GOT3 (cell line): ENCODE measurements at places on chromosomes 11 and 22.

DNA sequence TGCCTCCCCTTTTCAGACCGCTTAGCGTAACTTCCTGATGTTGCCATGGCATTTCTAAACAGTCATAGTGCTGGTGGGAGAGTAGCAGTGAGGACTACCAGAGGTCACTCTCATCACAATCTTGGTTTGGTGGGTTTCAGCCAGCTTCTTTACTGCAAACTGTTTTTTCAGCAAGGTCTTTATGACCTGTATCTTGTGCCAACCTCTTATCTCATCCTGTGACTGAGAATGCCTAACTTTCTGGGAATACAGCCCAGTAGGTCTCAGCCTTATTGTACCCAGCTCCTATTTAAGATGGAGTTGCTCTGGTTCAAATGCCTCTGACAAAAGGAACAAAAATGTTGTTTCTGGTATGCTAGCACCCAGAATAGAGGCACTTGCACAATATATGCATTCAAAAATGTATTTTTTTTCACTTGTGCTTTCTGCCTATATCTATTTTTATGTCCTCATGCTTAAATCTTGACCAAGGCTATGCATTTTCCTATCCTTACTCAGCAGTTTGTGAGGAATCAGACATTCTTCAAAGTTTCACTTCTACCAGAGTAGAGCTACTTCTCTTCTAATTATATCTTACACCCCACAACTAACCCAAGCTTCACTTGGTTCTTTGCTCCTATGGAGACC lies 16.1 kb upstream of the OR51M1 start:
- DNase-seq, result no peak

GRCh38 chr11:71474141-71474770 lies 21.3 kb downstream of the NADSYN1 start:
- DNase-seq, result no peak

- no peak for DNase-seq
Measured at GRCh38 chr11:20238712-20239111, 78.4 kb upstream of the DBX1 start.

DNA sequence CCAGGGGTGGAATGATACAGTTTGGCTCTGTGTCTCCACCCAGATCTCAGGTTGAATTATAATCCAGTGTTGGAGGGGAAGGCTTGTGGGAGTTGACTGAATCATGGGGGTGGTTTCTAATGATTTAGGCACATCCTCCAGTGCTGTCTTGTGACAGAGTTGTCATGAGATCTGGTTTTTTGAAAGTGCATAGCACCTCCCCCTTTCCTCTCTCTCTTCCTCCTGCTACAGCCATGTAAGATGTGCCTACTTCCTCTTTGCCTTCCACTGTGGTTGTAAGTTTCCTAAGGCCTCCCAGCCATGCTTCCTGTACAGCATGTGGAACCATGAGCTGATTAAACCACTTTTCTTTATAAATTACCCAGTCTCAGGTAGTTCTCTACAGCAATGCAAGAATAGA lies 45.1 kb downstream of the THAP12 start:
- no peak for DNase-seq

- DNase-seq, result no peak
Measured at GRCh38 chr22:35648066-35649025, at the start of gene APOL6. TSS of gene APOL6 (plus strand) at chr22:35648446. CDS start at chr22:35656426, 7,980 bp downstream.

GRCh38 chr11:83574519-83574918 lies 288.4 kb upstream of the CCDC90B start:
- DNase-seq, result no peak

DNA sequence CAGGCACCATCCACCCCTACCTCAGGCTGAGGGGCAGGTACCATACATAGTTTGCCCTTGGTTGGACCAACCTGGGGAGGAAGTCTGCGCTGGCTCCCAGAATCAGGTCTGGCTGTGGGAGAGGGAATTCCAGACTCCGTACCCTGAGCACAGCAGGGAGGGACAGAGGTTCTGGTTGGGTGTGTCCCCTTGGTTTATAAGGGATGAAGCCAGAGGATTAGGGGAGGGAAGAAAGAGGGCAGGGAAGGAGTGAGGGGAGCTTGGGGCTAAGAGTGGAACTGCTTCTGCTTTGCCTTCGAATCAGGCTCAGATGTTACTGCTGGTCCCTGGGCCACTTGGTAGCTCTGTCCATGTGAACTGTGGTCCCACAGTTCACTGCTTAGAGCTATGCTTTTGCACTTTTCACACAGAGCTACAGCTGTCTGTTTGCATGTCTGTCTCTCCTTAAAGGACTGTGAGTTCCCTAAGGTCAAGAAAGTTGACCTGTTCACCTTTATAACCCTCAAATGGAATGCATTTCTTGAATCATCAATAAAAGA lies 9.2 kb downstream of the MMP20 start:
- DNase-seq, result no peak

GRCh38 chr11:29161191-29161590 lies 855.6 kb downstream of the KCNA4 start:
- no peak for DNase-seq

- no peak for DNase-seq
Measured at GRCh38 chr11:84887055-84887629, 740.0 kb downstream of the DLG2 start.

- no peak for DNase-seq
Measured at GRCh38 chr11:86103808-86104207, 34.9 kb upstream of the PICALM start.

- DNase-seq, result no peak
Measured at GRCh38 chr11:87324817-87325489, 287.2 kb downstream of the TMEM135 start.

- DNase-seq, result no peak
Measured at GRCh38 chr22:24440270-24440717, 12.9 kb downstream of the ADORA2A start.

DNA sequence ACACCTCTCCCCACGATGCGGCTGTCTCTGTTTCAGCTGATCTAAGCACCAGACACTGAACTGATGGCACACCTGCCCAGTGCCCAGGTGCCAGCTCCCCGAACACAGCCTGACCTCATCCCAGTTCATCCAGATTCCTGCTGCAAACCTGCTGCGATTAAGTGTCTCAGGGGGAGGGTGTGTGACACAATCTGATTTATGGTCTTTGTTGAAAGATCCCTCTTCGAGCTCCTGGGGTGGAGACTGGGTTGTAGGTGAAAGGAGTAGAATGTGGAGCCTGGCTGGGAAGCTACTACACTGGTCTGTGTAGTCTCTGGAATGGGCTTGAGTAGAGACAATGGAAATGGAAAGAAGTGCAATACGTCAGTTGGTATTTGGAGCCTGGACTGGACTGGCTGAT lies 390.3 kb downstream of the SHANK2 start:
- no peak for DNase-seq

DNA sequence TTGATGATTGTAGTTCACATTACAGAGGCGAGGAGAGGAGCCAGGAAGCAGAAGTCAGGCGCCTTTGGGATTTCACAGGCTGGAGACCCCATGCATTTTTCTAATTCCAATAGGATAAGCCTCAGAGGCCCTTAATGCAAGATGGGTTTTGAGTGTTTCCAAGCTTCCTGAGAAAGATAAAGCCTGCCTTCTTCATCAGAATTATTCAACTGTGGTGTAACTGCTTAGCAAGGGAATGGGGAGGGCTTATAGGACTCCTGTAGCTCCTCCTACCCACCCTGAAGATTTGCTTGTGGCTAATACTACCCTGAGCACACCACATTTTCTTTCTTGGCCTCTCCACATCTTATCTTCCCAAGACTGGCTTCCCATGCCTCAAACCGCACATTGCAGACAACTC lies 151.1 kb upstream of the ISX start:
- no peak for DNase-seq
